8988T (cell line): ENCODE measurements at places on chromosomes 7 and 10.

DNA sequence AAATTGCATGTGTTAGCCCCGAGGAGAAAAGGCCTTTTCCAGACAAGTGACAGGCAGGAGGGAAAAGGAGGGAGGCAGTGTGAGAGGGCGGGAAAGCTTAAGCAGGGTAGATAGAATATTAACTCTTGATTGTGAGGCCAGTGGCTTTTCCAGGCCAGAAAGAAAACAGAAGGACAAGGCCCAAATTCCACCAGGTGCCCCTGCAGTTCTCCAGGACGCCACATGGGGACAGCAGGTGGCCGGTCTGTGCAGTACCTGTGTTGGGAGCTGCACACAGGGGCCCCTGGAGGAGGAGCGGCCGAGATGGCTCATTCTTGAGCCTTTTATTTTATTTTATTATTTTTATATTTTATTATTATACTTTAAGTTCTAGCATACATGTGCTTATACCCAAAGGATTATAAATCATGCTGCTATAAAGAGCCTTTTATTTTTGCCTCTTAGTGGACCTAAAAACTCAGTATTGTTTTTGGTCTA, 141.3 kb upstream of the KLF14 start:
- DNase-seq: no peak

DNA sequence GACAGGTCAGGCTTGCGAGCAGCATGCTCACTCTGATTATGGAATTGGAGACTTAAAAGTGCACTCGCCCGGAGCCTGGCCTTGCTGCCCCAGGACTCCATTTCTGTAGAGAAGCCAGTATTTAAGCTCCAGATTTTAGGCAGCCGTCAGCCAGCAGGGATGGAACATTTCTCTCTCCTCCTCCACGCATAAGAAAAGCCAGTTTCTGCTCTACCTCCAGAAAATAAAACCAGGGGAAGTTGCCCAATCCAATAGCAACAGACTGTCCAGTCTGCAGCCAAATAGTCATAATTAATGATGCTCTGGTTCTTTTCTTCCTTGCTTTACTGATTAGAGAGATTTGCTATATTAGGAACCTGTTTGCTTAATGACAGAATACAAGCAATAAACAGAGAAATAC, 203.2 kb downstream of the GFRA1 start:
- DNase-seq: no peak

- DNase-seq: peak; percentile 1
These were observed 139.7 kb upstream of the PCBD1 start for GRCh38 chr10:71028066-71028465.

GRCh38 chr10:17910125-17910789, 41.5 kb upstream of the SLC39A12 start:
- peak; percentile 17 for DNase-seq

GRCh38 chr10:104016661-104017060, 49.7 kb downstream of the SLK start:
- no peak for DNase-seq

GRCh38 chr7:66768865-66769832, 28.6 kb downstream of the RABGEF1 start:
- DNase-seq: no peak

GRCh38 chr7:112462236-112462635, 12.0 kb downstream of the IFRD1 start:
- no peak for DNase-seq

DNA sequence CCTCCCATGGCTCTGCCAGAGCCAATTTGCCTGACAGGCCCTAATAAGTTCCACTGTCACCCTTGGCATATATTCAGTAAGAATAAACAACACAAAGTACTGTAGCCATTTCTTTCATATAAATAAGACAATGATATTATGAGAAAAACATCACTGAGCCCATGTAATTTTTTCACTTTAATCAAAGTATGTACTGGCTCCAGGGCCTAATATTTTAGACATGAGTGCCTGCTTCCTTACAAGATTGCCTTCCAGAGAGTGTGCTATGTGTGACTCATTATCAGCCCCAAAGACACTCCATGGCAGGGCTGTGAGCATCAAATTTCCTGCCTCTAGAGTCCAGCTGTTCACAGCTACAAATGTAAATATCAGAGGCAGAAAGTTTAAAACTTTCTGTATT, 297.6 kb downstream of the LHFPL3 start:
- DNase-seq: no peak

- DNase-seq: no peak
These were observed 52.6 kb upstream of the SMNDC1 start for GRCh38 chr10:110357252-110357780.

GRCh38 chr10:131187926-131188325, 123.6 kb downstream of the TCERG1L start:
- DNase-seq: no peak

GRCh38 chr7:77657427-77658224, 38.6 kb upstream of the RSBN1L start:
- no peak for DNase-seq

GRCh38 chr7:2775785-2776184, 68.3 kb downstream of the GNA12 start:
- no peak for DNase-seq

GRCh38 chr7:43647339-43647672, 64.4 kb downstream of the STK17A start:
- DNase-seq: no peak

DNA sequence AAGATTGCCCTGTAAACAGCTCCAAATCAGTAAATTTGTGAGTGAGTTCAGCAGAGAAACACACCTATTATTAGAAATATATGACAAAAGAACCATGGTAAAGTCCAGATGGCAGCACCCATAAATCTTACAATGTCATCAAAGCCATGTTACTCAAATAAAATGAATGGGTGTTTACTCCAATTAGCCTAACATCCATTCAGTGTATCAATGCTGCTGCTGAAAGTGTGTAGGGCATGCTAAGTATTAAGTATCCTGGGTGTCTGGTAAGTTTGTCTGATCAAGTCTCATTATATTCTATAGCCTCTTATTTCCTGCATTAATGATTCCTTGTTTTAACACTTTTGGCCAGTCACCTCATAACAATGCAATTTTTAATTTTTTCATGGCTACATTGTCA, 185.5 kb upstream of the STEAP4 start:
- no peak for DNase-seq

- DNase-seq: no peak
These were observed 607.5 kb downstream of the SUGCT start for GRCh38 chr7:40742270-40742669.

- no peak for DNase-seq
These were observed 576 bp upstream of the CSGALNACT2 start for GRCh38 chr10:43137717-43138020.

DNA sequence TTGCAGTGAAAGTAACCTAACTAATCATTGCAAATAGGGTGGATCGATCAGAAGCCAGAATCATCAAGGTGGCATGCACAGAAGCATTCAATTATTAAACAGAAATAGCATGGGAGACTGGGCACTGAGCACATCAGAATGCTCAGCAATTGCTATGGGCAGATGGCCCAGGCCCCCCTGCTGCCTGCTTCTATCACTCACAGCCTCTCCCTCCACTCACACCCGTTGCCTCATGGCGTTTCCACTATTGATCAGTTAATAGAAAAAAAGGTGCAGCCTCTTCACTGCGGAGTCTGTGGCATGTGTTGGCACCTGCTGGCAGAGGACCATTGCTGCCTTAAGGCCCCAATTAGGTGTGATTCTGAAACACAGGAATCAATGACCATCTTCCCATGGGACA, 11.2 kb upstream of the HTR5A start:
- DNase-seq: no peak

GRCh38 chr7:140034421-140034820, 28.3 kb downstream of the PARP12 start:
- DNase-seq: no peak

DNA sequence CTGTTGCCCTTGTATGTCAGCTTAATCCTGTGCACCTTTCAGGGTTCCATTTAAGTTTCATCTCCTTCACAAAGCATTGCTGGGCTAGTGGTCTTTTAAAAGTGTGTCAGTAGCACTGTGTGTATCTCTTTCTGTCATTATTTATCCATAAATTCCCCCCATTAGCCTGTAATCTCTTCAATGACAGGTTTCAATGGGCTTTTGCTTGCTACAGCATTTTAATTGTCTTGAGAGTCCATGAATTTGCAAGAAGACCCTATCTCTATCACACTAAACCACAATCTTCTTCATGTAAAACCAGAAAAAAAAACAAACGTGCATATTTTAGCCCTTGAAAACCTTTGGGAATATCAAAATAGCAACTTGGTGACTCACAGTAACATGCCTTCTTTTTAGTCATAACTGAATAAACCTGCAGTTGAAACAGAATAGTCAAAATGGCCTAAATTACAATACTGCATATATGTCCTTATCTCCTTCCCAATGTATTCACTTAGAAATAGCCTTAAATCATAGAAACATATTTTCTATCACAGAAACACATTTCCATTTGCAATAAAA, 118.6 kb downstream of the PON1 start:
- DNase-seq: no peak

DNA sequence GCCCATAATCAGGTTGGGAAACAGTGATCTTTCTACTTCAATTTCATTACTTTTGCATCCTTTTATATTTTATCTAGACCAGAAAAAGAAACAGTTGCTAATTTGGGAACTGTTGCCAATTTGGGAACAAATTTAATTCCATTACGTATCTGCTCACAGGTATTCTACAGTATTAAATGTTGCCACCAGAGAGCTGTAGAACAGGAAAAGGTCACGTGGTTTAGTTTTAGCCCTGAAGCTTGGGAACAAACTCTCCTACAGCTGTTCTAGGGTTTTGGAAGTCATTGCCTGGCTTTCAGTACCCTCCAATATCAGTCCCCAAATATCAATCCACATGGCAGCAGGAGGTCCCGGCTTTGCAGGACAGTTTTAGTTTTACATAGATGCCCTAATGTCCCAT, 172.7 kb downstream of the DGKI start:
- DNase-seq: no peak

GRCh38 chr10:35577926-35578617, 27.1 kb upstream of the GJD4 start:
- DNase-seq: no peak
